Myocyte (in vitro differentiated cells): ENCODE measurements at places on chromosomes 1 and 21.

DNA sequence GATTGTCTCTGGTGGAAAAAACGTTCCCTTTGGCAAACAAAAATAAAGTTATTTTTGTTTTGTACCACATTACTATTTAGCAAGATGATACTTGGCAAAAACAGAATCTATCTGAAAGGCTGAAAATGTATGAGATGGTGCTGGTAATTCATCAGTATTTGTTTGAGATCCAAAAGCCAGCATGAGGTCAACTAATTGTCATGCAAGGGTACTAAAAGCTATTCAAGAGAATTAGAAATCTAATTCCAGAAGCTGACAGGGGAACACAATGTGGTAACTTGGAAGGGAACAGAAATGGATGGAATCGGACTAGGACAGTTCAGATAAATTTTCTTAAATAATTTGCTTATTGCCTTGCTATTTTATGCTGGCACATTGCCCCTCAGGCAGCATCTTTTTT lies 263.8 kb downstream of the KCNT2 start:
- no peak for DNase-seq

DNA sequence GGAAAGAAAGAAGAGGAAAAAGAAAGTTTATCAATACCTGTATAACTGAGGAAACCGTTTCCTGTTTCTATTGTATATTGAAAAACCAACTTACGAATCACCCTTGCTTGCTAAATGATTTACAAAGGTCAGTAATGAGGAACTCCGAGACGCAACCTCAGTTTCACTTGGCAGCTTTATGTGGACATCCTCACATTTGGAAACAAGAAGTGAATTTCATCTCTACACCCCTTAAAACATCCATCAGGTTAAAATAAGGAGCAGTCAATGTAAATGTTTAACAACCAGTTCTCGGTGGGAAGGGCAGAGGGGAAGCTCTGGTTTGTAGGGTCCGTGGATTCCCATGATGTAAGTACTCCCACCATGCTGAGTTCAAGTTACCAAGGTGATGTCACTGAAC lies 481.7 kb upstream of the RUNX1 start:
- DNase-seq, result no peak

DNA sequence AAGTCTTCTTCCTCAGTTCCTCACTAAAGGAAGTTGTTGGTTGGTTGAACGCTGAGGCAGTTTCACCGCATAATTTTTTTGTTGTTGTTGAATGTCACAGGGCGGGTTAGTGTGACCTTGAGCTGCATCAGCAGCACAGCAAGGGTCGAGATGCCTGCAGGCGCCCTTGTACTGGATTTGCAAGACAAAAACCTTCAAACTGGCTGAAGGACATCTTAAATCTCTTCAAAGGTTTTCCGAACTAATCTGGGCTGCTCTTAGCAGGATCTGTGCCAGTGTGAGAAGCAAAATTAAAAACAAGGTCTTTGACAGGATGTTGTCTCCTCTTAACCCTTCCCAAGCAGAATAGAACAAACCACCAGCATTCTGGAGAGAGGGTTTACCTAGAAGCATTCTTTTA lies 59.4 kb downstream of the NRIP1 start:
- no peak for DNase-seq

GRCh38 chr1:84883286-84883685 lies 9.7 kb downstream of the LPAR3 start:
- DNase-seq, result no peak

DNA sequence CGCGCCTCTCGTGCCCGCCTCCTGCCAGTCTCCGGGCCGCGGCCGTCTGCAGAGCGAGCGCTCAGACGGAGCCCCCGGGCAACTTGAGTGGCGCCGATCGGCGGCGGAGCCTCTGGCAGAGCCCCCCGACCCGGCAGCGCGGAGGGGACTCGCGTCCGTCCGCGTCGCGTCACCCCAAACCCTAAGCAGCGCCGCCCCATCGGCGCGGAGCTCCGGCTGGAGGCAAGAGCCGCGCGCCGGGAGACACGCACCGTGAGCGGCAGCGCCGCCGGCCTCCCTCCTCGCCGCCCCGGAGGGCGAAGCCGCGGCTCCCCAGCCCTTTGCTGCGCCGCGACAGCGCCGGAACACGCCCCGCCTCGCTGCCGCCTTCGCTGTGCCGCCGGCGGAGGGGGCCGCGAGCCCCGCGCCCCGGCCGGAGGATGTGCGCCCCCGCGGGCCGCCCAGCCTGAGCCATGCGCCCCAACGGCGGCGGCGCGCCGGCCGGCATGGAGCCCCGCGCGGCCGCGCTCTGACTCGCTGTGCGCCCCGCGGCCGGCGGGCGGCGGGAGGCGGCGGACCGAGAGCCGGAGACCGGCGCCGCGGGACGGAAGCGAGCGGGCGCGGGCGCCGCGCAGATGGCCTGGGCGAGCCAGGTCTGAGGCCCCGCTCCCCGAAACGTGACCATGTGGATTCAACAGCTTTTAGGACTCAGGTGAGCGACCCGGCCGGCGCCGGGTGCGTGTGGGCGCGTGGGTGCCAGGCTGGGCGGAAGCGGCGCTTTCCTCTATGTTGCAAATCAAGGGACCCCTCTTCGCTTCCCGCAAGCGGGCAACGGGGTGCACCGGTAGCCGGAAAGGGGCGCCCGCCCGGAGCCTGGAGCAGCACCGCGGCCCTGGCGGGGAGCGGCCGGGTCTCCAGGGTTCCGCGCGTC lies 610 bp downstream of the AJAP1 start:
- no peak for DNase-seq

DNA sequence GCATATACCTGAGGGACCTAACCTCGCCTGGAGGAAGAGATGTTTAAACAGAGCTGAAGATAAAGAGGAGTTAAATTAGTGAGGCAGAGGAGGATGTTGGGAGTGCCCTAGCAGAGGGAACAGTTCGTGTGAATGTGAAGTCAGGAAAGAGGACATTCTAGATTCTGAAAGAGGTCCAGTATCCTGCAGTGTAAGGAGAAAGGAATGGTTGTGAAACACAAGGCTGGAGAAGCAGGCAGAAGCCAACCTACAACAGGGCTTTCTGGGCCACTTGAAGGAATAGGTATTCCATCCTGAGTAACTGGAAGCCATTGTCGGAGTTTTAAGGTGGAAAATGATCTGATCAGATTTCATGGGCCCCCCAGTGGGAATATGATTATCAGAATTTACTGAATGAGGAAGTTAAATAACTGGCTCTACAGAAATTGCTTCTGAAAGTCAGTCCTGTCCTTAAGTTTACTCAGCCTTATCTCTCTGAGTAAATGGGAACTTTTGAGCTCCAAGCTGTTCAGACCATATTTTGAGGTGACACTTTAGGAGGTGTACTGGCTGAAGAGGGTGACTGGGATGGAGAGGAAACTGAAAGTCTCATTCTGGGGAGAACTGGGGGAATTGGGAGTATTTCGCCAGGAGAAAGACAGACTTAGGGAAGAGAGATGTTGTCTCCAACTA lies 24.4 kb upstream of the FAAH start:
- DNase-seq, result no peak

DNA sequence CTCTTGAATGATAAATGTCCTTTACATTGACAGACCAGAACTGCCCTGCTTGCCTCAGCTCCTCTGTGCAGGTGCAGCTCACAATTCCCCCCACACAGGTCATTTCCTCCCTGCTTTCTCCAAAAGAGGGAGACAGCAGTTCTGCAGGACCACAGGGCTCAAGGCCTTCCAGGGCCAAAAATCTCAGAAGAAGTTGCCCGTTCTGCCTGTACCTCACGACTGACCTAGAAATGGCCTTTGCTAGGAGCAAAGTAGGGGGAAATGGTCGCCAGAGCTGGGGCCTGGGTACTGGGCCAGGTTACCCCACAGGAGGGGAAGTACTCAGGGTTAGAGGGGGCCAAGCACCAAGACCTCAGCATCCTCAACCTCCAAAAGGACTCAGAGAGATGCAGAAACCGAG lies 11.1 kb downstream of the RNU1-2 start:
- DNase-seq, result no peak

- no peak for DNase-seq
Measured at GRCh38 chr1:38932571-38932970, 9.1 kb downstream of the RHBDL2 start.

GRCh38 chr1:212544110-212544509 lies 64.5 kb upstream of the ATF3 start:
- no peak for DNase-seq

DNA sequence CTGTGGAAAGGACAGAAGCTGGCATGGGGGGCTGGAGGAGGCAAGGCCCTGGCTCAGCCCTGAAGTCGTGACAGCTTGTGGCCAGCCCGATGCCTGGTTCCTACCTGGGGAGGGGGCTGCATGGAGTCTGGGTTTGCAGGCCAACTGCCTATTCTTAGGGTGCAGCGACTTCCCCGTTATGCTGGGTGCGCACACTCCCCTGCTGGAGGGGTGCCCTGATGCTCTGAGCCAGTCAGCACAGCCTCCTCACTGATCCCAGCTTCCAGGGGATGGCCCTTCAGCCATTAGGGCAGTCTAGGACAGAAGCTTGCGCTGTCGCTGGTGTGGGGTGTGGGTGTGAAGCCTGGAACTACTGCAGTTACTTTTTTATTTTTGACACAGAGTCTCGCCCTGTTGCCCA lies 30.0 kb upstream of the SLC19A1 start:
- no peak for DNase-seq
